Kidney epithelial cell (primary cell): ENCODE measurements at places on chromosomes 3 and 15. TPM values are rescaled to one million over a fixed set of nuclear protein-coding genes. Genes with fewer than 3 reads are reported as not detected.

Gene NEO1
- 26.6 and 30.5 TPM in 2 replicates for total RNA-seq

Gene CX3CR1
- total RNA-seq = not detected in 2 replicates

Gene COLQ
- 0.13 and 0.41 TPM in 2 replicates for total RNA-seq

Gene TOPBP1
- 20.7 and 27.0 TPM in 2 replicates for total RNA-seq

Gene CIP2A
- 7.5 and 8.2 TPM in 2 replicates for total RNA-seq

Gene TGM4
- not detected in 2 replicates for total RNA-seq

Gene CKMT1B
- total RNA-seq = 3.7 and 5.1 TPM in 2 replicates

Gene GOLGA6A
- not detected in 2 replicates for total RNA-seq

Gene TNNC1
- 1.4 and 5.7 TPM in 2 replicates for total RNA-seq

Gene DUOX2
- total RNA-seq = 0.08 and 0.14 TPM in 2 replicates

Gene IMPG2
- total RNA-seq = 0.07 and 0.17 TPM in 2 replicates

Gene FAM107A
- total RNA-seq = 0.63 TPM in 1 of 2 replicates, not detected in the other

Gene ZNF654
- 6.6 and 6.8 TPM in 2 replicates for total RNA-seq

Gene CAMK2N2
- total RNA-seq = 0.67 and 1.2 TPM in 2 replicates

Gene AHSG
- total RNA-seq = not detected in 2 replicates

Gene ANKRD63
- total RNA-seq = not detected in 2 replicates

Gene SHC4
- total RNA-seq = 3.3 and 4.2 TPM in 2 replicates

Gene OR5K1
- not detected in 2 replicates for total RNA-seq

Gene PP2D1
- total RNA-seq = not detected in 2 replicates

Gene NGLY1
- 23.3 TPM in 2 replicates for total RNA-seq

Gene ATP8B4
- total RNA-seq = 0.25 and 0.82 TPM in 2 replicates

Gene NLGN1
- total RNA-seq = 0.21 and 4.5 TPM in 2 replicates

Gene VPS13C
- 46.1 and 48.3 TPM in 2 replicates for total RNA-seq

Gene QARS1
- 279 and 320 TPM in 2 replicates for total RNA-seq

Gene CEP19
- 1.0 and 3.1 TPM in 2 replicates for total RNA-seq

Gene KNL1
- 3.2 and 3.8 TPM in 2 replicates for total RNA-seq

Gene NEK10
- total RNA-seq = 0.67 and 1.4 TPM in 2 replicates

Gene RAF1
- 55.8 and 56.9 TPM in 2 replicates for total RNA-seq

Gene COL8A1
- 24.4 TPM in 2 replicates for total RNA-seq

Gene SAMD7
- not detected in 2 replicates for total RNA-seq

Gene SATB1
- 3.4 and 7.4 TPM in 2 replicates for total RNA-seq

Gene SST
- total RNA-seq = not detected in 2 replicates
